8988T (cell line): ENCODE measurements at places on chromosomes 16 and 17.

DNA sequence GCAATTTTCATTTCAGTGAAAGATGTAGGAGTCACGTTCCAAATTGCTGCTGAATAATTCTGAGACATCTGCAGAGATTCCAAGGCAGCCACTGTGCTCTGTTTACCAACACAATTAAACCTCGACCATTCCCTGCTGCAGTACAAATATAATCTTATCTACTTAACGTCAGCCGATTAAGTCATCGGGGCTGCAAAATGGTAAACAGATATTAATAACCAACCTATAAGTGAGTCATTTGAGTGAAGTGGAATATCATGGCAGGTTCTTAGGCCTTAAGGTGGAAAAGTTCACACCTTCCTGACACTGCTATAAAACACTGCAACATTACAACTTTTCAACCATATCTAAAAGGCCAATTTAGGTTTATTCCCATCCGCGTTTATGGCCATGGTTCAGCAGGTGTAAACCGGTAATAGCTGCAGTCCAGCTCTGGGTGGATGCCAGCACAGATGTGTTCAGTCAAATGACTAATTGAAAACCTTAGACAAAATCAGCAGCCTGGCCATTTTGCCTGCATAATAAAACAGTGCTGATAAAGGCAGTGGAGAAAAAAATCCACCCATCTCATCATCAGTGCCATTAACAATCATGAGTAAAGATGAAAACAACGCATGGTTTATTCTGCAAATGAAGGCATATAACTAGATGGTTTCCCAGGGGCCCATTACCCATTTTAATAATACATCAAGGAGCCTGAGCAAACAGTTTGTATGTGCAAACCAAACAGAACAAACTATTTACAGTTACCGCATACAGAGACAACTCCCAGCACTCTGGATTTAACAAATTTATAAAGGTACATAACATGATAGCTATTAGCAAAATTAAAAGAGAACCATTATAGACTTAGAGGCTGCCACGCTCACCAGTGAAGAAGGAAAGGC is 202.9 kb upstream of the IRX3 start:
- no peak for DNase-seq

DNA sequence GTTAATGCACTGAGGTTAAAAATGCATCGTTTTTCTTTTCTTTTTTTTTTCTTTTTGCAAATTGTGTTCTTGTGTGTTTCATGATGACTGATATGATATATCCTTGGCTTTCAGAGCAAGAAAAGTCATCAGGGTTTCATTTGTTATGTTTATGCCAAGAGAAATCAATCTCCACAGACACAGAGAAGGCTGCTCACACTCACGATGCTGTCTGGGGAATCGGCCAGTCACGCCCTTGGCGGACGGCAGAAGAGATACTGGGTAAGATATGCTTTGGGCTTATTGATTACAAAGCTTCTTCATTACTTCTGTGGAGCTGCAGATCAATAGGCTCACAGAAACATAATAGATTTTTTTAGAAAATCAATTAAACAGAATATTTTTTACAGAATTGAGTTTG is 42.2 kb upstream of the TNRC6C start:
- DNase-seq: no peak

DNA sequence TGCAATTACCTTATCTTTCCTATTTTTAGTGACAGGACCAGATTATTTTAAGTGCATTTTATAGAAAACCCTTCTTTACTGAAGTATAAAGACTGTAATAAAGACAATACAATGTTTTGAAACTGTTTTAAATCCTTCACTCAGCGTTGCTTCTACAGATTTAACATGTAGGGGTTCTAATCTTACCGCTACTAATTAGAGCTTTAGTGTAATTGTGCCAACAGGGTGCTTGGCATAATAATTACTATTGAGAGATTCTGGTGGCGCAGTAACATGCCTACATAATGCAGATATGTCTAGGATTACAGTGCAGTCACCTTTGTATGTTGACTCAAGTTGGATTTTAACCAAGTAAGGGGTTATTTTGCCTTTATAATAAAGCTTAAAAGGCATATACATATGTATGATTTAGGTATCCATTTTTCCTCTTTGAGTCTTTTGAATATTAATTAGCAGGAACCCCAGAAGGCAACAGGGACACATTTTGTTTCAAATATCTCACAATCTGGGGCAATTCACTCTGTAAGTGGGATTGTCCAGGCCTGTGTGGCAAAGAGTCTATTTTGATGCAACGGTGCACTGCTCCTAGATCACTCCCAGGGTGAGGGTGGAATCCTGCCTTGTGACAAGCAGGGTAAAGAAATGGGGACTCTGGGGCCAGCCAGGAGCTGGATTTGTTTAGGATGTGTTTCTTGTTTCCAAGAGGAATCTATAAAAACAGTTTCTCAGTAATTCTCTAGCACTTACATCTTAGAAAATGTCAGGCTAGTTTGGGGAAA is 604.7 kb upstream of the SALL1 start:
- no peak for DNase-seq

GRCh38 chr16:21076186-21076883 is 74.3 kb downstream of the DNAH3 start:
- no peak for DNase-seq

- no peak for DNase-seq
Observed at GRCh38 chr16:65579050-65579449, 457.2 kb upstream of the CDH11 start.

DNA sequence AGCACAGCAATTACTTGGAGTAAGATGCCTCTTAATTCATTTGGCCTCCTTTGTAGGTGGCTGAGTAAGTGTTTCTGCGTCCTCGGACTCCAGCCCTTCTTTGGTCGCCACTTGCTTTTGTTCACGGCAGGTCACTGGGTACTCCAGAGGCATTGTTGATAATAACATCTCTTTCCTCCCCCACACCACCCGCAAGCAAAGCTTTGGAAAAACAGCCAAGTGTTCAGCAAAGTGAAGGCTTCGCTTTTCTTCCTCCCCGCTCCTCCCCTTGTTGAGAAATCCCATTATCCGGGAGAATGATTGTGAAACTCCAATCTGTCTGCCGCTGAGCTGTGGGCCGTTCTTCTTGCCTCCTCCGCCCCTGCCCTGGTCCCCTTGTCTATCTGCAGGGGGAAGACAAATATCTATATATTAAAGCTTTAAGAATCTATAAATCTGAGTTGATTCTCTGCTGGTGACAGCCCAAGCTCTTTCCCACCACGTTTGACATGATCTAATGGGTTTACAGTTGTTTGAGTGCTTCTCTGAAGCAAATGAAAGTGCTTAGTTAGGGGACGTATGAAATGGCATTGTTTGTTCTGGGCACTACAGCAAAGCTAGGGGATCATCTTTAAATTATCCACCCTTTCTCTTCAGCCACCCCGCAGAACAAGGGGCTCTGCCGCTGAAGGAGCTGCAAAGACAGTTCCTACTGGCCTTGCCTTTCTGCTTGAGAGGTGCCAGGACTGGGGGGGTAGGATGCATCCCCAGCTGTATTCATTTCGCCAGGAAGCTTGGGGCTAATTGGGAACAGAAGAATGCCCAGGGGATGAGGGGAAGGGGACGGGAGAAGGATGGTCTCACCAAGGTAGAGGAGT is 167.1 kb downstream of the CCDC182 start:
- DNase-seq: no peak

DNA sequence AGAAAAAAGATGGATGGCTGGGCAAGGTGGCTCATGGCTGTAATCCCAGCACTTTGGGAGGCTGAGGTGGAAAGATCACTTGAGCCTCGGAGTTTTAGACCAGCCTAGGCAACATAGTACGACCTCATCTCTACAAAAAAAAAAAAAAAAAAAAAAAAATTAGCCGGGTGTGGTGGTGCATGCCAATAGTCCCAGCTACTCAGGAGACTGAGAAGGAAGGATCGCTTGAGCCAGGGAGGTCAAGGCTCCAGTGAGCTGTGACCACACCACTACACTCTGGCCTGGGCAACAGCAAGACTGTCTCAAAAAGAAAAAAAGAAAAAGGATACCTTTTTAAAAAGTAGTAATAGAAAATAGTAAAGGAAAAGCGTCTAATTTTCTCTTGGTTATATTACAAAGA is 20.7 kb downstream of the ZNF652 start:
- DNase-seq: no peak

DNA sequence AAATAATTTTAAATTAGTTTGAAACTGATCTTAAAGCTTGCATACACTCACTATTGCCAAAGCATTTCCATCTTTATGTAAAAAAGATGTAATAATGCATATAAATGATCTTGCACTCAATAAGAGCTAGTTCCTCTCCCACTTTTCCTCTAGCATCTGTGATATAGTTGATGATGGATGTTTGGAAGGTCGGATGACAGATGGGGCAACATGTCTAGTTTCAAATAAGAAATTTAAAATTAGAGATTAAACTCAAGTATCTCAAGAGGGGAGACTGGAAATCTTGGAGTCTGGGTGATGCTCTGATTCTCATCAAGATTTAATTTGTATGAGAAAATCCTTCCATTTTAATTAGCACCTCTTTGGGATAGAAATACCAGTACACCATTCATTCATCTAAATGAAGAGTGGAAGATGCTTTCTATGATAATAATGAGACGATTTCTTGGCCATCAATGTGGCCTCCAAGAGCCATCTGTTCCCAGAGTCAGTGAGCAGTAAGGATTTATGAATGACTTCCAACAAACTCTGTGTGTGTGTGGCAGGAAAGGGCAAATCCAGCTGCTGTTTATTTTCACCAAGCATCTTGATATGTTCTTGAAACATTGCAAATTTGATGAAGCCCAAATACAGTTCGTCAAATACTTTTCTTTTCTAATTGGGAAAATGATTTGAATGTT is 616.3 kb upstream of the CDH8 start:
- DNase-seq: no peak

DNA sequence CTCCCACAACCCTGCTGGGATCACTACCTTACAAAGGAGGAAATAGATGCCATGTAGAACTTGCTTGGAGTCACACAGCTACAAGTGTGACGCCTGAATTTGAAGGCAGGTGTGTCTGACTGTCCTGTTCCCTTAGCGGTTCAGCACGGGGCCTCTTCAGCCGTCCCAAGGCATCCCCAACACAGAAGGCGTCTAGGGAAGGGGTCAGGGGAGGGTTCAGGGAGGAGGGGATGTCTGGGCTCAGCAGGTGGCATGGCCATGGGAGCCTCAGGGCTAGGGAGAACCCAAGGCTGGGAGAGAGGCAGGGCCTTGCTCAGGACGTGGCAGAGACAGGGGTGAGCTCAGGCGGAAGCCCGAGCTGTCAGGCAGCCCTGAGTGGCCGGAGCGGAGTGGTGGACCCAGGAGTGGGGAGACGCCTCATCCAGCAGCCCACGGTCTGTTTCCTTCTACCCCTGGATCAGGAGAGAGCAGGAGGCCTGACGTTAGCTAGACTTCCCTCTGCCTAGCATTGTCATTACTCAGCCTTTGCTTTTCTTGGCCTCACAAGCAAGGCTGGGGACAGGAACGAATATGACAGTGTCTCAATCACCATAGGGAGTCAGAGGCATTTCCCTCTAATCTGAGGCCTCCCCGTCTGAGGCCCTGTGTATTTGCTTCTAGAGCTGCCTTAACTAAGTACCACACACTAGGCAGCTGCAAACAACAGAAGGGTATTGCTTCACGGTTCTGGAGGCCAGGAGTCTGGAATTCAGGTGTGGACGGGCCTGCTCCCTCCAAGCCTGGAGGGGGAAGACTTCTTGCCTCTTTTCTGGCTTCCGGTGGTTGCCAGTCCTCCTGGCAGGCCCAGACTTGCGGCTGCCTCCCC is 31.3 kb upstream of the ANKRD40CL start:
- peak; percentile 3 for DNase-seq

- no peak for DNase-seq
Observed at GRCh38 chr16:8044796-8045195, 545.5 kb downstream of the TMEM114 start.

DNA sequence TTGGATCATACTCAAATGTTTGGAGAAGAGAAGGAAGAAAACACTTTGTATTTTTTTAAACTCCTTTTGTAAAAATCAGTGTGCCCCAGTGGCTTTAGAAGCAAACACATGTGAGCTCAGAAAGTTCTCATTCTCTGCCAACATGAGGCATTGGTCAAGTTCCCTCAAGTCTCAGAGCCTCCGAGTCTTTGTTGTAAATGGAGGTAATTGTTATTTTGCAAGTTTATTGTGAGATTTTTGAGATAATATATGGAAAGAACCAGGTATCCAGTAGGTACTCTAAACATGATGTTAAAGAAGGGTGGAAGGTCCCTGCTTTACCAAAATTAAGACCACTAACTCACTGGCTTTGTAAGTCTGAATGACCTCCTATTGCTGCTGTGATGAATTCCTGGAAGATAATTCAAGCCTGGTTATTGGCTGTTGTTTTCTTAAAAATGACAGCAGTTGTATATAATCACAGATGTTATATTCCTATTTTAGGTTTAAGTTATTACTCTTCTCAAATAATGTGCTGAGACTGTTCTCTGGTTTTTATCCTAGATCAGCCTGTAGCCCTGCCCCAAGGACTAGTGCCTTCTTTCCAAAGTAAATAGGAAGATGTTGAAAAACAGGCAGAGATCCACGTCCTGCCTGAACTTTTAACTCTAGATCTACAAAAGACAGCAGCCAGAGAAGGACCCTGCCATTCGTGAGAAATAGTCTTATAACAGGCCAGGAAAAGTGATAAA is 2.4 kb downstream of the HLF start:
- no peak for DNase-seq

DNA sequence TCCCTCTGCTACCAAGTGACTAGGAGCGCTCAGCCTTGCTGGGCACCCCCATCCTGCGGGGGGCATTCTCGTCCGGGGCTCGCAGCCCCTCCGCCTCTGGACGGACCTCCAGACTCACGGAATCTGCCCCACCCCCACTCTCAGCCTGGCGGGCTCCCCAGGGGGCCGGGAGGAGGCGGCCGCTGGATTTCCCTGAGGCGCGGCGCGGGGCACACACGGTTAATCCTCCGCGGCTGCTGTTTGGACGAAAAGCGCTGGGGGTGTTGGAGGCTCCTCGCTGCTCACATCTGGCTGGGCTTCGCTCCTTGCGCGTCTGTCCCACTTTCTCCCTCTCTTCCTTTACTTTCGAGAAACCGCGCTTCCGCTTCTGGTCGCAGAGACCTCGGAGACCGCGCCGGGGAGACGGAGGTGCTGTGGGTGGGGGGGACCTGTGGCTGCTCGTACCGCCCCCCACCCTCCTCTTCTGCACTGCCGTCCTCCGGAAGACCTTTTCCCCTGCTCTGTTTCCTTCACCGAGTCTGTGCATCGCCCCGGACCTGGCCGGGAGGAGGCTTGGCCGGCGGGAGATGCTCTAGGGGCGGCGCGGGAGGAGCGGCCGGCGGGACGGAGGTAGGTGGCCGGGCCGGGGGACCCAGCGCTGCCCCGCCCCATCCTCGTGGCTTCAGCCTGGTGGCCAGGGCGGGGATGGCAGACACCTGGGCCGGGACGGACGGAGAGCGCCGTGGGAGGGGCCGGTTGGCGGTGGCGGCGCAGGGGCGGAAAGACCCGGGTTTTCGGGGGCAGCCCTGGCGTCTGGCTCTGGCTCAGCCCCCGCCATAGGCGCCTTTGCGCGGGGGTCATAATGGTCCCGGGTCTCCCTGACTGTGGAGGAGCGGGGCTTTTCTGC is at the start of gene C1QTNF1:
C1QTNF1 (plus strand) TSS at position 284 of the 886 bp plus-strand sequence. CDS start 19,800 bp downstream, outside the sequence.
- no peak for DNase-seq

DNA sequence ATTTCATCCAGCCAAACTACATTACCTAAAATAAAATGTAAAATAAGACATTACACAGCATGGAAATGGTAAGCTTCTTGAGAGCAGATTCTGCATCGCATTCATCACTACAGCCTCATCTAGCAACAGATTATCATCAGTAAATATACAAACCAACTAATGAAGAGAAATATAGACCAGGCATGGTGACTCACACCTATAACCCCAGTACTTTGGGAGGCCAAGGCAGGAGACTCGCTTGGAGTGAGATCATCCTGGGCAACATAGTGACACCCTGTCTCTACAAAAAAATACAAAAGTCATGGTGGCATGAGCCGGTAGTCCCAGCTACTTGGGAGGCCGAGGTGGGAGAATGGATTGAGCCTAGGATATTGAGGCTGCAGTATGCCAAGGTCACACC is 19.9 kb downstream of the NCBP3 start:
- DNase-seq: no peak
